ENCODE measurements at places on chromosomes 7 and 10.
A peak's percentile ranks its signal among the peaks of the same experiment; 100 is the strongest.

GRCh38 chr7:158547817-158548216, 39.8 kb downstream of the PTPRN2 start:
- DNase-seq = no peak

GRCh38 chr7:96143495-96144259, 178.2 kb downstream of the SLC25A13 start:
- DNase-seq = no peak

DNA sequence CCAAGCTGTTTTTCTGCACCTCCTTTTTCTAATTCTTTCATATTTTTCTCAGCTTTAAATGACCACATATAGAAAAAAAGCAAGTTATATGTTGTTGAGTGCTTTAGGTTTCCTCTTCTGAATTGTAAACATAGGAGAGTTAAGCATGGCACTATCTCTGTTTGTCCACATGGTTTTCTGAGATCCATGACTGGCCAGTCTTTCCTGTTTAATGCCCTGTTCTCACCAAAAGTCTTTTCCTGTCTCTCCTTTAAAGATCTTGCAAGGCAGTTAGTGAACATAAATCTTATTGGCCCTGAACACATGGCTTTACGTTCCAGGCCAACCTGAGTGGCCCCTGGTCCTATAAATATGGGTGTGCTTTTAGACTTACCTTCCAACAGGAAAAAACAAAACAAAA, 19.4 kb downstream of the TRPV5 start:
- no peak for DNase-seq

GRCh38 chr10:79342811-79343561, 4.3 kb upstream of the PPIF start:
- DNase-seq = no peak

DNA sequence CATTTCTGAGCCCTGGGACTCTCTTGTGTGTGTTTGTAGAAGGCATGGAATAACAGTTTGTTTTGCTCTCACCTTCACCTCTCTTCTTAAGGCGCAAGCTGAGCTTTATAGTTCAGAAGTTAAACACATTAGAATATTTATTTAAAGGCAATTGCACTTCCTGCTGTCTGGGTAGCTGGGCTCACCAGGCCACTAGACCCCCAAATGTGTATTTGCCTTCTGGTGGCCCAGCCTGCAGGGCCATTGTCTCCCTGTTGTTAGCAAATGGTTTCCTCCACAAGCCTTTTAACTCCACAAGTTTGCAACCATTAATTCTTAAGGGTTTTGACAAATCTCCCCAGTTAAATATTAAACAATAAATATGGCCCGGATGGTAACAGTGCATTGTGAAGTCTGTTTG, 31.1 kb upstream of the NEUROD6 start:
- no peak for DNase-seq

- no peak for DNase-seq
These were observed 3.5 kb downstream of the VIPR2 start for GRCh38 chr7:159141167-159141566.

DNA sequence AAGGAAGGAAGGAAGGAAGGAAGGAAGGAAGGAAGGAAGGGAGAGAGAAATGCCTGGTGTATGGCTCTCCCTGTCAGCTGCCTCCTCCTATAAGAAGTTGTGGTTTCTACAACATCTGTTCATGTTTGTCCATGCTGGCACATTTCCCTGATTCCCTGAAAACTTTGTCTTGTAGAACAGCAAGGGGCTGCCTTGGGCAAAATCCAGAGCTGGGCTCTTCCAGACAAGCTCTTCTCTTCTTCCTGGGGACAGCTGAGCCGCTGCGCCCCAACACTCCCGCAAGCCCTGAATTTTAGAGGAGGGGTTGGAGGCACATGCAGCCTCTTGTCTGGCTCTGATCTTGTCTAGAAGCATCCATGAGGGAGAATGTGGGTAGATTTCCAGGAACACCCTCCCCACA, 282.0 kb upstream of the ADARB2 start:
- no peak for DNase-seq

DNA sequence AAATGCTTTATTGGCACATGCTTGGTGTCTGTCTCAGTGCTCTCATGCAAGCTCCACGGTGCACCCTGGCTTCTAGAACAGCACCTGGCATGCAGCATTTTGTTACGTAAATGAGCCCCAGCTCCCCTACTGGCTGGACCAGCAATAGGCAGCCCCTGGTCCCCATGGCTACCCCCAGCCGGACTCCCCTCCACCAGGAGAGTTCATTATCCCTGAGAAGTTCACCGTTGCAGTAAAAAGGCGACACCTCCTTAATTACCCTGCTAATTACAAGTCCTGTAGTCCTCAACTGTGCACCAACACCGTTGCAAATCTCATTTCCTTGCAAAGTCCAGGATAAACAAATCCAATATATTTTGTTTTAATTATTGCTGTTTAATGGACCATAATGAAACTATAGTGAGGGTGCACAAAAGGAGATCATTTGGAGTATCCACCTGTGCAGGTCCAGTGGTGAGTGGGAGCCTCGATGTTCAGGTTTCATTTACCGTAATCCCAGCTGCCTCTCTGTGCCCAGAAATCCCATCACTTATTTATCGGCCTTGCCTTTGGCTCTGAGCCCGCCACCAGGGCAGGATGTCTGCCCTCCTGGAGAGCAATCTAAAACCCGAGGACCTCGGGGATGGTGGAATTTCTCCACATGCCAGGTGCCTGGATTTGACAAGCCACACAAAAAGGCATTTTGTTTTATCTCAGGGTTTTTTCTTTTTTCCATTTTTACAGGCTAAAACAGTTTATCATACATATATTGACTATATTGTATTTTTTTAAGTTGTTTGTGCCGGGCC, 12.8 kb upstream of the DRGX start:
- no peak for DNase-seq

DNA sequence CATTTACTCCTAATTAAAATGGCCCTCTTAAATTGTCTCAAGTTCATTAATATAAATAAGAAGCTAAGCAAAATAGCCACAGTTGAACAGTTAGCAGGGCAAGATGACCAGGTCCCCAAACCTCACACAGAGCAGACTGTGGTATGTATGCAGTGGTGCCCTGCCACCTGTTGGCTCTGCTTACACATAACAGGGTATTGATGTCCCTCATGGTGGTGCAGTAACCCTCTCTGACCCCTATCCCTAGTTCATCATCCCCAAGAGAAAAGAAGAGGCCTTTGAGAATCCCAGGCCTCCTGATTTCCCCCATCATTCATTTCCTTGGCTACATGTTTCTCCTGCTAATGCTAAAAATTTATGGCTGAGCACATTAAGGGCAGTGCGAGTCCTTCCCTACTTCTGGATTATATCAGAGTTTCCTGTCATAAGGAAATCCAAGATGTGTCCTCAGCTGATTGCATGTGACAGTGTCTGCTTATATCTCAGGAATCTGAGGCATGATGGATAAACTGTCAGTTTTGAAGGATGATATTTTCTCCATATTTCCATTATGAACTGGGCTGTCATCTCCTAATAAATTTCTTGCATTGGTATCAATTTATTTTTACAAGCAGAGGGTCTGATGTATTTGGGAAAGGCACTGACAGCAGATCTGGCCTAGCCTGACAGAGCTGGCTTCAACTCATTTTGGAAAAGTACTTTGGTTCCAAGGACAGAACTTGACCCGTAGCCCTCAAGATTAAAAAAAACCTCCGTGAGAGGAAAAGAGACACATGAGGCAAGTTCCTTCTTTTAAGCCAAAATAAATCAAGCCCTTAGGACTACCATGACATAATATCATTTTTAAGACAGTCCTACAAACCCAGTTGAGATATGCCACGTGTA, 880.6 kb downstream of the LRMDA start:
- no peak for DNase-seq

DNA sequence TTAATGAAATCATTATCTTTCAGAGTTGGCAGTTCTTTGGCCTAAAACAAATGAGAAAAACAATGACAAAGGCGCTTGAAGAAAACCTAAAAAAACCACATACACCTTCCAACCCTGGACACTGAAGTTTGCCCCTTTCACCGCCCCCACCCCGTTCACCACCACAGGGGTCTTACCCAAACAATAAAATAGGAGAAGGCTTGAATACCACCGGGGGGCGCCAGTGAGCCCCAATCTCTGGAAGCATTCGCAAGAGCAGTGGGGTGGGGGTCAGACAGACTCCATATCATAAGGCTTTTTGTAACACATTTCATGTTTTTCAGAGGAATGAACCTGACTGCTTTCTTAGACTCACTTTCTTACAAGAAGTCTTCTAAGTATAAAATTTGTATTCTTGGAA, 163.6 kb downstream of the PIP4K2A start:
- DNase-seq = peak; percentile 30

DNA sequence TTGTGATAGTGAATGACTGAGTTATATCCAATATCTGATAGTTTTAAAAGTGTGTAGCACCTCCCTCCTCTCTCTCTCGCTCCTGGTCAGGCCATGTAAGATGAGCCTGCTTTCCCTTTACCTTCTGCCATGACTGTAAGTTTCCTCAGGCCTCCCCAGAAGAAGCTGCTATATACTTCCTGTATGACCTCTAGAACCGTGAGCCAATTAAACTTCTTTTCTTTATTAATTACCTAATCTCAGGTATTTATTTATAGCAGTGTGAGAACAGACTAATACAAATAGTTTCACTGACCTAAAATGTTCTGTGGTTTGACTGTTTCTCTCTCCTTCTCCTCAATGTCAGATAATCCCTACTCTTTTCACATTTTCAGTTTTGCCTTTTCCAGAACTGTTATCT, 321.3 kb upstream of the MBL2 start:
- no peak for DNase-seq

DNA sequence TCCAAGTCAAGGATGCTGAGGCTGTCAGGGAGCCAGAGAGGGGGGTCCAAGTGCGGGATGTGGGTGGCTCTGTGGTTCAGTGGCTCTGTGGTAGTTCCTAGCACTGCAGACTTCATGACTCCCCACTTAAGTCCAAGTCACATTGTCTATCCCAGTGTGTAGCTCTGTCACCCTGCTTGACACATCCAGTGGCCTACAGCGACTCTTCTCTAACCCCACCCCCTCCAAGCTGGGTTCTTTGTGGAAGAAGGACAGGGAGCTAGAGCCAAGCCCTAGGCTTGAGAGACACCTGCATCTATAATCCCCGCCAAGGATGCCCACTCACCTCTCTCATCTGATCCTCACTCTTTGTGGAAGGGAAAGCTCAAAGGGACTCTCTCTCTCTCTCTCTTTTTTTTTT, 57.6 kb downstream of the ADCYAP1R1 start:
- DNase-seq = no peak

DNA sequence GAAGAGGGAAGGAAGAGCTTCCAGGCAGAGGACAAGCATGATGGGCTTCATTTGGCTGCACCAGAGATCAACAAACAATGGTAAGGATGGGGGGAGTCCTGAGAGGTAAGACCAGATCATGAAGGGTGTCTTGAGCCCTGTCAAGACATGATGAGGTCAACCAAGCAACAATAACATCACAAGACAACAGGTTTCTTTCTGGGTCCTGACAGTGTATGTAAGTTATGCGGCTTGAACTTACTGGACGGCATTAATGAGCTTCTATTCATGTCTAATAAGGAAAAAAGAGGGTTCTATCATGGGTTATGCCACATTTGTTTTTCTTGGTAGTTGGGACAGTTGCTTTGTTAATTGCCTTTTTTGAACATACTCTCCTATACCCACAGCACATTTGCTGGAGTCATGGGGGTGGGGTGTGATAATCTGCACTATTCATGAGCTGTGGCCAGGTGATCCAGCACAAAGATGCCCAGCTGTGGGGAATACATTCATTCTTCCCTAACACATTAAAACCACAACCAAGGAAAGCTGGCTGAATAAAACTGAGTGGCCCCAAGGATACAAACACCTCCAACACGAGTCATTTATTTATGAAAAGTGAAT, 168.8 kb upstream of the KLF14 start:
- DNase-seq = no peak

DNA sequence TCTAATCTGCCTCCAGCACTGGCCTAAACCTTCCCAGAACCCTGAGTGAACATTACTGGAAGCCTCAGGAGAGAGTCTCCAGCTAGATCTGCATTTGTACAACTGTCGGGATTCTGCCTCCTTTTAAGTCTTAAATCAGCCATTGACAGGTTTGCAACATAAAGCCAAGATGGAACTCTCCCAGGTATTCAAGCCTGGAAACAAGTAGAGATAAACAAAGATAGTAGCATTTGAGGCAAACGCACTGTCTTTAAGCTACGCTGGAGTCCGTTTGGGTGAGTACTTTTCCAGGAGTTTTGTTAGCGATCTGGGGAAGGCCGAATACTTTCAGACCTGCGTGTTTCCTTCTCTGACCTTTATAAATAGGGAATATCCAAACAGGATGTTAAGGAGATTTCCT, 317.2 kb upstream of the FZD8 start:
- DNase-seq = no peak

DNA sequence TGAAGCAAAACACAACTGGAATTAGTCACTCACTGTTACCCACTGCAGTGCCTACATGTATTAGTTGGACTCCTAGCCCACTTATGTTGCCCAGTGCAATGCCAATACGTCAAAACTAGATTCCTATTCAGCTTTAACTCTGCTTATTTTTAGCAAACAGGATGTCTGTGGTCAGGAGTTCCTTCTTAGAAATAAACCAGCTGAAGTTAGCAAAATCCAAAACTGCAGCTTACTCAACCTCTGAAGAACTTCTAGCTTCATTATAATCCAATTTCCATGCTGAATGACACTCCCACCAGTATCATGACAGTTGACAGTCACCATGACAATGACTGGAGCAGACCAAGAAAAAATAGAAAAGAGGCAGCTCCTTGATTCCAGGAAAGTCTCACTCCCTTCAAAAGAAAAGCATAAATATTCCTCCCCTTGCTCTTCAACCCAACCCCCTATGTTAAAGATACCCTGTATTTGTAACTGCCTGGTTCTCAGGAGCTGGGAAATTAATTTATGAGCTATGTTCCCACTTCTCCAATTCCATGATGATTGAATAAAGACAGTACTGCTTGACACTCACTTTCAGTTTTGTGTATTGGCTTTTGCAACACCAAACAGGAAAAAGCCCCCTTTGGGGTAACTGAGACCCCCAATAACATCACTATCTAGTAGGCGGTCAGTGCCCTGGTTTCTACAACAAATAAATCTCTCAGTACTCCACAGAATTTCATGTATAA, 327.4 kb downstream of the SORCS1 start:
- no peak for DNase-seq

- DNase-seq = no peak
These were observed 400.8 kb downstream of the SEMA3D start for GRCh38 chr7:84786073-84786472.

DNA sequence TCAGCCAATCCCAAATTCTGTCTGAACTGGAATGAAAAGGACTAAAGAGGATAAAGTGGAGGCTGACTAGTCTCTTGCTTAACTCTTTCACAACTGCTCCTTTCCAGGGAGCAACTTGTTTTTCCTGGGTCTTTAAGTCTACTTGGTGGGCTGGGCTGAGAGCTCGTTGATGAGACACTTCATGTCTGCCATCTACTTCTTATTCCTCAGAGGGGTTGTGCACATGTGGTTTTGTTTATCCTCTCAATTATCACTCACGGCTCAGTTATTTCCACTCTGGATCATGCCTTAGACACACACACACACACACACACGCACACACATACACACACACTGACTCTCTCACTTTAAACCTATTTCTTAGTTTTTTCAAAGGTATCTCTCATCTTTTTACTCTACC, 298.6 kb upstream of the MTPN start:
- no peak for DNase-seq

- DNase-seq = no peak
These were observed 363.8 kb downstream of the SEMA3D start for GRCh38 chr7:84822941-84823510.

GRCh38 chr10:127415901-127416581, 133.1 kb upstream of the NPS start:
- no peak for DNase-seq

GRCh38 chr7:37144423-37144822, 304.2 kb downstream of the ELMO1 start:
- DNase-seq = no peak

All from stimulated activated CD4-positive, alpha-beta T cell treated with anti-CD3 and anti-CD28 coated beads, Interleukin-1b, Interleukin-23, amount 100 ng/mL, for 1 hour (primary cell).